ENCODE measurements at places on chromosomes 12 and 14.

GRCh38 chr14:53027041-53027440 is 76.2 kb upstream of the FERMT2 start:
- DNase-seq: no peak

DNA sequence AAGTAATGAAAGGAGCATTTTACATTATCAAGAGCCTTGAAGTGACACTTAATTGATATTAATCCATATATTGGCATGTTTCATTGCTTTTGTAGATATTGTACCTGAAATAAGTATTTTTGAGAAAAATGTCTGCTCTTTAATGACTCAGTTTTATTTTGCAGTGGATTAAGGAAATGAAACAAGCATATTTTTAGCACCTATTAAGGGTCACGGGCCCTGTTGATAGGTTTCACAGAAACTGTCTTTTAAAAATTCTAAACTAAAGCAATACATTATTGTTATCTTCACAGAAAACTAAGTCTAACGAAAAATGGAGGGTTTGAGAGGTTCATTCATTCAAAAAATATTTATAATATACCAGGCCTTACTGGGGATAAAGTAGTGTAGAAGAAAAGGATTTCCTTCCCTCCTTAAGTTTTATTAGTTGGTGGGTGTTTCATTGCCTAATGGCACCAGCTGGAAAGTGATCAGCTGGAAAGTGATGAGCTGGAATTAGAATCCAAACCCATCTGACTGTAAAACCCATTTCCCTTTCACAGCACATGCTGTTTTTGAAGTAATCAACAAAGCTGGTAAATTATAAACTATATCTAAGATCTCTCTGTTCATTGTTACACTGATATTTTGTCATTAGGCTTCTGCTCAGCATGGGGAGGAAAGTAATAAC is 54.2 kb downstream of the PTPRQ start:
- no peak for DNase-seq

DNA sequence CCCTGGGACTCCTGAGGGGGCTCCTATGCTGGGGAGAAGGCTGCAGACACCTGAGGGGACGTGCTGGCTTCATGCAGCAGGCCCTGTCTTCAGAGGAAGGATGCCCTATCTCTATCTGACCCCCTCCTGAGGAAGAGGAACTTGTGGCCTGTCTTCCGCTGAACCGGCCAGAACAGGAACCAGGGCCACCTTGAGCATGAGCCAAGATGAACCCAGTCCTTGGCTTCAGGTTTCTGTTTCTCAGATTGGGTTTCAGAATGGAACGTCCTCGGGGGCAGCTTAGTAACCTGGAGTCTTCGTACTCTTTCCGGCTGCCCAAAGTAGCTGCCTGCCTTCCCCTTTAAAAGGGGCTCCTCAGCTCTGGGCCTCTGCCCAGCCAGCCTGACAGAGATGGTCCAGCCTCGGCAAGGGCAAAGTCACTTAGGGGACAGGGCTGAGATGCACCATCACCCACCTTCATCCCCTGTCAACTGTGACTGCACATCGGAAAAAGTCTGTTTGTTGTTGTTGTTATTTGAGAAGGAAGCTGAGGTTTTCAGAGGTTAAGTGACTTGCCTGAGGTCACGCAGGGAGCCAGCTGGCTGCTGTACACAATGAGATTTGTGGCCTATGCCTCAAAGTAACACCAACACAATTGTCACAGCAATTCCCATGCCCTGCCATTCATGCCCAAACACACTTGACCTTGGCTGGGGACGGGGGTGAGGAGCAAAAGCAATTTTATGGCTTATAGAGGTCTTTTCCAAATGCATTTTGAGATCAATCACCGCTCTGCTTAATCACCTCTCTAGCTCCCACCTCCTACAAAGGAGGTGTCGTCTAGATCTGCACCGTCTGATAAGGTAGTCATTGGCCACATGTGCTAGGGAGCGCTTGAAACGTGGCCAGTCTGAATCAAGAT is 13.4 kb downstream of the ASB2 start:
- DNase-seq: peak; percentile 67

DNA sequence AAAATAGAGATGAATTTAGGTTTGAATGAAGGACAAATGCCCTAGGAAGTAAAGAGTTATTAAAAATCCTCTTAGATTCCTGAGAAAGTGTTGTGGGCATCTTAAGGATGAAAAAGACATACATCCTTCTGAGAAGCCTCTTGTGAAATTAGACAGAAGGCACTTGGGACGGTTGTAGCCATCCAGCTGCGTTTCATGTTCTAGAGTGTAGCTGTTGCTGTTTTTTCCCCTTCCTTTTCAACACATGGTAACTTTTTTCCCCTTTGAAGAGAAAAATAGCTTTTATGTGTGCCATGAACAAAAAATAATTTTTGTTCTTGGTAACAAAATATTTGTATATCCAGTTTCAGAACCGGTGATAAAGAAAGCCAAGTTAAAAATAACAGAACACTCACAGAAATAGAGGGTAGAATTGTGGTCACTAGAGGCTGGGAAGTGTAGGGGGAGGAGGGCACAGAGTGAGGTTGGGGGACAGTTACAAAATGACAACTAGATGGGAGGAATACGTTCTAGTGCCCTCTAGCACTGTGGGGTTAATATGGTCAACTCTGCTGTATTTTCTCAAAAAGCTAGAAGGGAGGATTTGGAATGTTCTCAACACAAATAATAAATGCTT is 58.4 kb downstream of the PTHLH start:
- DNase-seq: no peak

- DNase-seq: no peak
Measured at GRCh38 chr12:31362115-31362758, 36.3 kb upstream of the SINHCAF start.
